Activated naive CD4-positive, alpha-beta T cell treated with anti-CD3 and anti-CD28 coated beads, Interleukin-2, amount 50 U/mL, for 16 hours (primary cell): ENCODE measurements at places on chromosomes 12 and 14.

GRCh38 chr14:100824901-100825712 is 811 bp upstream of the MEG3 start:
- no peak for DNase-seq

DNA sequence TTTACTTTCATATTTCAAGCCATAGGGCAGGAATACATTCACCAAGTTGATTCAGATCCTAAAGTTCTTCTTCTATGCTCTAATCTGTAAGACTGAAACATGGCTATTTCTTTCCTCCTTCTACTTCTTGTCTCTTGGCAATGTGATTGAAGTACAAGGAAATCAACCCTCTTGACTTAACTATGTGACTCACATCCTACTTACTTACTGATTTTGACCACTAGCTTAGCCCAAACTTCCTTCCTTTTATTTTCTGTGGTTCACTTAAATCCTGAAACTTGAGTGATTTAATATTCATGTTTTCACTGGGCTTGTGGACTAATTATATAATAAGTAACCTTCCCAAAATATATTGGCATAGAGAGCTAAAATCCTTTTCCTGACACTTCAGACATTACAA is 111.2 kb upstream of the NOVA1 start:
- no peak for DNase-seq

GRCh38 chr12:52238207-52238840 is 5.3 kb downstream of the KRT7 start:
- DNase-seq = no peak

DNA sequence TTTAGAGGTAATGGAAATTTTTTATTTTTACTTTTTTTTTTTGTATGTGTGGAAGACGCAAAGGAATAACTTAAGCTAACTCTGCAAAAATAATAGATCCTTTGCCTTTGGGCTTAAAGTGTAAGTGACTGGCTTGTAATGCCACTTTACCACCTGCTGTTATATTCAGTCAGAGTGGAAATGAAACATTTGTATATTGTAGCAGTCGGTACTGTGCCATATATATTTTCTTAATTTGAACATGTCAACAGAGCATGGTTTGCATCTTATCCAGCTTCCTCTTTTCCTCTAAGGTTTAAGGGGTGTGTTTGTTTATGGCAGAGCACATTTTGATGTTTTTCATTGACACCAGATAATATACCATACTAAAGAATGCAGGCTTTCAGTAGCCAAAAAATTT is 176.6 kb downstream of the TRHDE start:
- no peak for DNase-seq

GRCh38 chr12:26052652-26053051 is 72.2 kb downstream of the BHLHE41 start:
- no peak for DNase-seq

DNA sequence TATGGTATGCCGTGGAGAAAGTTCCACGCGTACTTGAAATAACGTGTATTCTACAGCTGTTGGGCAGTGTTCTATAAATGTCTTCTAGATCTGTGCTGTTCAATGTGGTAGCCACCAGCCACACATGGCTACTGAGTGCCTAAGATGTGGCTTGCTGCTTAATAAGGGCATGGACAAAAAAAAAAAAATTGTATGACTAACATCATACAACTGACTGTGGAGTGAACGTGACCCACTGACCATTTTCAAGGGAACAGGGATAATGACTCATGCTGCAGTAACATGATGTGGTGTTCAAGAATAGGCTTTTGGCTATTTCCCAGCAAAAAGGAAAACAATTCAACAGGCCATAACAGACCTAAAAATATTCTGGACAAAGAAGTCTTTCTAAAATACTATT is 13.0 kb downstream of the ATG14 start:
- no peak for DNase-seq

- no peak for DNase-seq
Measured at GRCh38 chr12:130929363-130929762, 24.3 kb upstream of the ADGRD1 start.

GRCh38 chr12:85951823-85952222 is 77.7 kb downstream of the NTS start:
- DNase-seq = no peak

DNA sequence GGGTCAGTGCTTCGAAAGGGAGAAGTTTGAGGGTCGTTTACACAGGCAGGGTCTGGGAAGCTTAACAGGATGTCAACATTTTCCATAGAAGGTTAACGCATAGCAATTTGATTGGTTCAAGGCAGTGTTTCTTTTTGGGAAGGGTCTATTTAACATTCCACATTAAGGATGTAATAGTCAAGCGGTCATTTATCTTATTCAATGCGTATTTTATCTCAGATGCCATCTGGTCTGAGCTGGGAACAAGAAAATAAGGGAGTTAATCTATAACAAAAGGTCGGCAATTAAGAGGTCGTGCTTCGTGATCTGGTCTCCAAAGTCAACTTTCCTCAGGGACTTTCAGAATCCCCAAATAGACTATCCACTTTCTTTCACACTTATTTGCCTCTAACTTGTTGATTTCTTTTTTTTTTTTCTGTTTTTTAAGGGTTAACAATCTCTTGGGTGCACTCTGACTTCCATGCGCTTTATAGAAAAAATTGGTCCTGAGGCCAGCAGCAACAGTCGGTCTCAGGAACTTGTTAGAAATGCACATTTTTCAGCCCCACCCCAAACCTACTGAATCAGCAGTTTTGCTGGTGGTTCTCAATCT is 550 bp upstream of the RESF1 start:
- DNase-seq = no peak

DNA sequence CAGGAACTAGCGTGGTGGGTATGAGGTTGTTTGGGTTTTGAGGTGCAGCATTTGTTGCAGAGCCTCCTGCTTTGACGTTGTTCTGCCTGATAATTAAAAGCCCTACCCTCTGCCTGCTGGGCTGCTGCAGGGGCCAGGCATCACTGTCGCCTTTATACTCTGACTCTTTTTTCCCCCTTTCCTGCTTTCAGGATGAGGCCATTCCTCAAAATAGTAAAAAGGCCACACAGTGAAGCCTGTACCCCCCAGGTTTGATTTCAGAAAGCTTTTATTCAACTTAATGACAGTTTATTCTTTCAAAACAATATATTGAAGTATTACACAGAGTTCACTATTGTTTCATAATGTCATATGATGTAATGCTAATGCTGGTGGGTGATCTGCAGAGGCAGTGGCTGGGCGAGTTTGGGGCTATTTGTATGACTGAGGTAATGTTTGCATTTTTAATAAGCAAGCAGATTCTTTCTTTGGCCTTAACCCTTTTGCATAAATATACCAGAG is 9.1 kb downstream of the BORCS5 start:
- no peak for DNase-seq

DNA sequence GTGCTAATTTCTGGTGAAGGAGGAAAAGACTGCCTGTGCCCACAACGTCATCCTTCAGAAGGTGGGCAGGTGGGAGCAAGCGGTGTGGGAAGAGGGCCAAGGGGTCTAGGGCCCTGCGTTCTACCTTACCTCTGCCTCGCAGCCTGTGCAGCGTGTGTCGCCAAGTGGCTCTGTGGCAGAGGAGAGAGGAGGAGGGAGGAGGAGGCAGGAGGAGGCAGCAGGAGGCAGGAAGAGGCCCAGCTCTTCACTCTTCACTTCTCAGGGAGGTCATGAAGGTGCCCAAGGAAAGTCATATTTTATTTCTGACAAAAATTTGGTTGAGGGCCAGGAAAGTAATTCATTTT is 177.9 kb downstream of the MYRFL start:
- no peak for DNase-seq

GRCh38 chr14:35470755-35471154 is 63.2 kb upstream of the INSM2 start:
- DNase-seq = no peak

GRCh38 chr14:100967930-100968329 is 64.4 kb upstream of the RTL1 start:
- no peak for DNase-seq

DNA sequence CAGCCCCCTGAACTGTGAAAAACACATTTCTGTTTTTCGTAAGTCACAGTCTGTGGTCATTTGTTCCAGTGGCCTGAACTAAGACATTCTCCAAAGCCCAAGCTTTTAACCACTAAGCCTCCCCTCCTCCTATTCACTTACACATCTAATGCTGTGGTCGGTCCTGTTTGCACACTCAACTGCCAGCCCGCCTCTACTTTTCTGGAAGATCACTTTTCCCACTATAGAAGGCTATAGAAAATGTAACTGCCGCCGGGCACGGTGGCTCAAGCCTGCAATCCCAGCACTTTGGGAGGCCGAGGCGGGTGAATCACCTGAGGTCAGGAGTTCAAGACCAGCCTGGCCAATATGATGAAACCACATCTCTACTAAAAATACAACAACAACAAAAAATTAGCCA is 524.7 kb upstream of the TMEM132C start:
- DNase-seq = no peak

- no peak for DNase-seq
Measured at GRCh38 chr14:77014004-77014604, 14.4 kb downstream of the IRF2BPL start.

DNA sequence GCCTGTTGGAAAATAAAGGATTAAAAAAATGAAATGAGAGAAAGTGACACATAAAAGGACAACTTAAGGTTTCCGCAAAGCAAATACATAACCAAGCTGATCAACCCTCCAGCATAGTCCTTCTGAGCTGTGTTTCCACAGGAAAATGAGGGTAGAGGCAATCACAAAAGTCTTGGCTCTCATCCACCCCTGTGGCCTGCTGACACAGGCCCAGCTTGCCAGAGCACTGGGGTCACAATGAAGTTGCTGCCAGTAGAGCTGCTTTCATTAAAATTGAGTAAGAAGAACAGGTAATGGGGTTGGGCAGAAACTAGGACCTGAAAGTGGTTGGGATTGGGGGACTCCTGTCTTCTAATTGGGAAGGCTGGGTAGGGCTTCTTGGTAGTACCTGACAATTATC is 65.9 kb downstream of the RERG start:
- DNase-seq = no peak

GRCh38 chr14:65620195-65620594 is 207.7 kb downstream of the FUT8 start:
- no peak for DNase-seq

DNA sequence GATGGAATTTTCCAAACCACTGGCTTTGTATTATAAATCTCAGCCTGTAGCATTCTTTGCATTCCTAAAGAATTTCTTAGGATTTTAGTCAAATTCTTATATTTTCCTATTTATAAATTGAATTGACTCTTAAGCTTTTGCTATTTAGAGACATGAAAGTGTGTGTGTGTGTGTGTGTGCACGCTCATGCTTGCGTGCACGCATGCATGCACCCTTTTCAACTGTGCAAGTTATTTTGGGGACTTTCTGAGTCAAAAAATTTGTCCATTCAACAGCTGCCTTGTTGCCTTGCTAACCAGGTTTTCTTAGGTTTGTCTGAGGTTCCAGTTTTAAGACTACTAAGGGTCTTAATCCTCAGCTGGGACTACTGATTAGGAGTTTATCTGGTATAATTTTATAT is 42.6 kb downstream of the GPATCH2L start:
- no peak for DNase-seq

- no peak for DNase-seq
Measured at GRCh38 chr12:108744021-108744897, 12.9 kb upstream of the CORO1C start.

DNA sequence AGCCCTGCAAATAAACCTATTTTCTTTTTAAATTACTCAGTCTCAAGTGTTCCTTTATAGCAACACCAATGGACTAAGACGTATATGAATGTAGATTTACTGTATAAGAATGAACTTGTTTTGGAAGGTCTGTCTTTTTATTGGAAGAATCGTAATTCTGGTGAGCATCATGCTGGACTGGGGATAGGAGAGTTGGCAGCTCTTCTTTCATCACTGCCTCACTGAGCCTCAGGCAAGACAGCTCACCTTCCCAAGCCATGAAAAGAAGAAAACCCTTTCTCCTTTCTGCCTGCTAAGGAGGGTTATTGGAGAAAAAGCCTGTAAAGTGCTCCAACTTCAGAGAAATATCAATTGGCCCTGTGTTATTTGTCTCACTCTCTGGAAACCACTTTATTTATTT is 9.1 kb upstream of the RNF34 start:
- no peak for DNase-seq

- no peak for DNase-seq
Measured at GRCh38 chr12:86613311-86613710, 357.1 kb upstream of the MGAT4C start.

- DNase-seq = no peak
Measured at GRCh38 chr12:67921286-67921685, 68.0 kb upstream of the IFNG-AS1 start.

- DNase-seq = no peak
Measured at GRCh38 chr14:36430169-36430568, 89.9 kb downstream of the NKX2-1 start.

GRCh38 chr12:48651681-48652080 is 30.4 kb downstream of the KANSL2 start:
- DNase-seq = no peak

DNA sequence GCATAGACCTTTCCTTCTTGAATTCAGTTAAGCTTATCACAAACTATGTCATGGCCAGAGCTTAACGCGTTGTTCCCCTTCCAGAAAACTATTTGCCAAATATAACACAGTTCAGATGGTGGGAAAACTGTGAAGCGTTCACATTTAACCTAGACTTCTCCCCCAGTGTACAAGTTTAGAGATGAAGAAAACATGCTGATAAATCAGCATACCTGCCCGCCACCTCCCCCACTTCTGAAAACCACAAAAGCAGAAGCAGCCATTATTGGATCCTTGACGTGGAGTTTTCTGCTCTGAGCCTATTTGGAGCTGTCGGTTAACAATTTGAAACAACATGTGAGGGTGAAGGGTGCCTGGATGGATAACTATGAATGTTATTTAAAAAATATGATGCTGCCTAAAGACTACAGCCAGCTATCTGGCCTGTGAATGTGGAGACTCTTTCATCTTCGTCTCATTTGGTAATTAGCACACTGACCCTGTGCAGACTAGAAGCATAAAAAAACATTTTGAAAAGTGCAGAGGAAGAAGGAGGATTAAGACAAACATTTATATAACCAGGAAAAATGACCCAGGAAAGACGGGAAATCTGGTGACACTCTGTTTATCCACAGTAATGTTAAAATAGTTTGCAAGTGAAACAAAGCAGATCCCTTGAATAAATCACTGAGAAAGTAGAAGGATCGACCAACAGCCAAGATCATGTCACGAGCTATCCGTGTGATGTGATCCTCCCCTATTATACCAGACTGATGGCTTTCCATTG is 408.2 kb downstream of the AEBP2 start:
- no peak for DNase-seq

DNA sequence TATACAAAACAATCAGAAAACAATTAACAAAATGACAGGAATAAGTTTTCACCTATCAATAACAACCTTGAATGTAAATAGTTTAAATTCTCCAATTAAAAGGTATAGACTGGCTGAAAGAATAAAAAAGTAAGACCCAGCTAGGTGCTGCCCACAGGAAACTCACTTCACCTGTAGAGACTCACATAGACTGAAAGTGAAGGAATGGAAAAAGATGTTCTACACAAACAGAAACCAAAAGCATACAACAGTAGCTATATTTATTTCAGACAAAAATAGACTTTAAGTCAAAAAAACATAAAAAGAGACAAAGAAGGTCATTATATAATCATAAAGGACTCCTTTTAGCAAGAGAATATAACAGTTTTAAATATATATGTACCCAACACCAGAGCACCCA is 152.4 kb upstream of the PWP1 start:
- DNase-seq = no peak
